G401 (cell line): ENCODE measurements at places on chromosomes 4 and X.

- no peak for DNase-seq
Measured at GRCh38 chr4:30744386-30744785, 24.2 kb downstream of the PCDH7 start.

DNA sequence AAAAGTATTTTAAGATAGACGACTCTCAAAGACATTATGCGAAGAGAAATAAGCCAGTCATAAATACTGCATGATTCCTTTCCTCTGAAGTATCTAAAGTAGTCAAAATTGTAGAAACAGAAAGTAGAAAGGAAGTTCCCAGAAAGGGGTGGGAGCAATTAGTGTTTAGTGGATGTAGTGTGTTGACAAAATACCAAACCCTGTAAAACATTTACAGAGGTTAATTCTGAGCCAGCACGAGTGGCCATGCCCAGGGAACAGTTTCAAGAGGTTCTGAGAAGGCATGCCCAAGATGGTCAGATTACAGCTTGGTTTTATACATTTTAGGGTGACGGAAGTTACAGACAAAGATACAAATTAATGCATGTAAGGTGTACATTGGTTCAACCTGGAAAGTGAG, 34.4 kb upstream of the SLC25A4 start:
- DNase-seq, result no peak

DNA sequence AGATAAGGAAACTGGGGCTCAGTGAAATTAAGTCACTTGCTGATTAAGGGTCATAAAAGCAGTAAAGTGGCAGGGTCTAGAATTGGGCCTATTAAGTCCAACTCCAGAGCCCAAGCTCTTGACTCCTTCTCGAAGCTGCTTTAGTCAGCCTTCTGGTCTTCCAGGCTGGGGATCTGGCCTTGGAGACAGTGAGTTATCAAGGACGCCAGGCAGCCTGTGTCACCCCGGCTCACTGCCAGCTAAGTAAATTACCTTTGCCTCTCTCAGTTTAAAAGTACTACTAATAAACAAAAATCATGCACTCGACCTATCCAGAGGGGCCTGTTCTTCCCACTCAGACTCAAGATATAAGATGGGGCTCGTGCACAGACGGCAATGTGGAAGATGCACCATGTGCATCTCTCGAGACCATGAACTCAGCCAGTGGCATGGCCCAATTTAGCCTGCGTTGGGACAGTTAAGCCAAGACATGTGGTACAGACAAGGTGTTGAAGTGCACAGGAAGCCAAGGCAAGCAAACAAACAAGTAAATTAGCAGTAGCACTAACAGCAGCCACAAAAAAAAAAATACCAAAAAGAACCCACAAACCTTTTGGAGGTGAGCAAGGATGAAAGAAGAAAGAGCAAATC, 62.0 kb upstream of the MAP3K15 start:
- DNase-seq, result peak; percentile 45

GRCh38 chr4:2051086-2051485, 8.0 kb upstream of the NAT8L start:
- DNase-seq, result no peak

GRCh38 chr4:10579648-10580047, 104.9 kb downstream of the CLNK start:
- no peak for DNase-seq

DNA sequence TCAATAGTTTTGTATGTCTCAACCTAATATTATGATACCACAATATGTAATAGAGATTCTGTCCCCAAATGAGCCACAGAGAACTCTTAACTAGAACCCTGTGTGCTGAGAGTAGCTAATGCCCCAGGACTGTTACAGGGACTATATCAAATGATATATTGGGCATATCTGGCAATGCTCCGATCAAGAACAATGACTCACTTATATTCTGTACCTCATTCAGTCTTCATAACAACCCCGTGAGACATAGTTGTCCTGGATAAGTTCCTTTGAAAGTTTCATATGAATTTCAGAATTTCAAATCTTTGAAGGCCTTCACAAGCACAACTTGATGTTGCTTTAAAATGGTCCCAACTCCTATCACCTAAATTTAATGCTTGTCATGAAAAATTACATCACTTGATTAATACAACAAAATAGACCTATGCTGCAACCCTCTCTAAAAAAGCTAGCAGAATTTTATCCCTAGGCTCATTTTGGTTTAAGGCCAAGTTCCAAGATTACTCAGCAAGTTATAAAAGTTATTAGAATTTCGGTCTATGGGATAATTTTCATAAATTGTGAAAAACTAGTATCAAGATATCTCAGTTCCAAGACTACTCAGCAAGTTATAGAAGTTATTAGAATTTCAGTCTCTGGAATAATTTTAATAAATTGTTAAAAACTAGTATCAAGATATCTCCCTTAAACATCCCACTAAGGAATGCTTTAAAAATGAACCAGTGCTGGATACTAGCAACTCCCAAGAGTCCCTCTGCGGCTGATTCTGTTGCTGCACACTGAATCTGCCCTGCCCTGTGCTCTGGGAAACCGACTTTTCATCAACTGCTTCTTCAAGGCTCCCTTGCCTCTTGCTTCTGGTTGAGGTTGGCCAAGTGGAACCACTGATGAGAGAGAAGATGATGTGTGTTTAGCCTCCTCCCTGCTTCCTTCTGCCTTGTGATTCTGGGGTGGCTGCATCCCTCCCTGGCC, 6.0 kb upstream of the ANXA3 start:
- DNase-seq, result no peak

GRCh38 chr4:140153718-140154571, at the start of gene MAML3:
Gene MAML3 (minus strand): TSS chr4:140154184. CDS start chr4:140153327, 857 bp downstream.
- peak; percentile 92 for DNase-seq
